Stimulated activated CD4-positive, alpha-beta T cell treated with anti-CD3 and anti-CD28 coated beads, TNF-alpha, amount 100 ng/mL, for 24 hours (primary cell): ENCODE measurements at places on chromosomes 6 and 20.

DNA sequence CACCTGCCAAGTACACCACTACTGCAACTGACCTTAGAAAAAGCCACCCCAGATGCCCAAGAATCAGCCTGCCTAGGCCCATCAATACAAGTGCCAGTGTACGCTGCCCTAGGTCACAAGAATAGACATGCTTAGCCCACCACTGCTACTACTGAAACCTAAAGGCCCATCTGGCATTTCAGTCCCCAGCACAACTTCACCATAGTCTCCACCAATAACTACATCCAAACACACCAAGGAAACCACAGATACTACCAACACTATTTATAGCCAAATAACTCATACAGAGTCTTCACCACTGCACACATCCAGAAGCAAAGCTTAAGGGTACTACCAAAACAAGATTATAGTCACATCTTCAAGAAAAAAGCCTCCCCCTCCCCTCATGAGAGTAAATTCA, 28.2 kb downstream of the TREML4 start:
- DNase-seq: no peak

- DNase-seq: no peak
Observed at GRCh38 chr6:48048451-48049146, 62.4 kb downstream of the PTCHD4 start.

- DNase-seq: no peak
Observed at GRCh38 chr20:60345106-60345505, 386.9 kb downstream of the CDH26 start.

DNA sequence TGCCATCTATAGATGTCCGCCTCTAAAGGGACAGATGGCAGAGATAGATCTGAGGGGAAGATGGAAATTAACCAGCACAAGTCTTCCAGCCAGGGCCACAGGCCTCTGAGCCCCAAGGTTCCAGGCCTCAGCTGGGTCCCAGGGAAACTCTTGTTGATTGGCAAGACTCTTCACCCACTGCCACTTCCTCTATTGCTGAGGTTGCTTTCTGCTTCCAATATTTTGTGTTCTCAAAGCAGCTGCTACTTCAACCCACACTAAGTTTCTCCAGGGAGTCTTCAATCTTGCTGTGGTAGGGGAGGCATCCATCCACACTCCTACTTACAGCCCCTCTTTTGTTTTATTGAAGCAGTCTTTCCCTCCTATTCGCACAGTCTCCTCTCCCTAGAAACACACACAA, 36.4 kb upstream of the SASH1 start:
- no peak for DNase-seq

- DNase-seq: no peak
Observed at GRCh38 chr6:151288712-151289398, 49.1 kb downstream of the AKAP12 start.

DNA sequence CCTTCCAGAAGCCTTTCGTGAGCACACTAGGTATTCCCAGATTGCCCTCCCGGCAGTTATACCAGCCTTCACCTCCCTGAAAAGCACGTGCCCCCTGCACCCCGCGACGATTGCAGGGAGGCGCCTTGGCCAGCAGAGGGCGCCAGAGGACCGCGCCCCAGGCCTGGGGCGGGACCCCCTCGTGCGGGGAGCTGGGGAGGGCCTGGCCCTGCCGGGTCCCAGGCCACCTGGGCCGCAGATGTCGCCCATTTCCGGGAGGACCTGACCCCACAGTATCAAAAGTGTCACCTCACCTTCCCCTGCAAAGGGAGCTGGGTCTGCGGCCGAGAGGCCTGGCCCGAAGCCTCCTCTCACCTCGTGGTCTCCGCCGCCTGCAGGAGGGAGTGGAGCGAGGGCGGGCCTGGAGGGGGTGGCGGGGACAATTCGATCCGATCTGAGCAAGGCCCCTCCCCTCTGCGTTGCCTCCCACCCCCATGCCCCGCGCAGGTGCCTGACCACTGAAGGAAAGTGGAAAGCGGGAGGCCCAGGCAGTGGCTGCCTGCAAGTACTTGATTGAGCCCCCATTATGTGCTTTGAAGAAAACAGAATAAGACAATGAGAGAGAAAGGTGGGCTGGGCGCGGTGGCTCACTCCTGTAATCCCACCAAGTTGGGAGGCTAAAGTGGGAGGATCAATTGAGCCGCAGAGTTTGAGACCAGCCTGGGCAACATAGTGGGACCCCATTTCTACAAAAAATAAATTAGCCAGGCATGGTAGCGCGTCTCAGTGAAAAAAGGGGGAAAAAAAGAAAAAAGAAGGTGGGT, 3.5 kb upstream of the SNAI1 start:
- peak; percentile 45 for DNase-seq

GRCh38 chr20:20365480-20366161, 2.3 kb upstream of the INSM1 start:
- no peak for DNase-seq

- no peak for DNase-seq
Observed at GRCh38 chr6:760982-761955, 68.3 kb upstream of the EXOC2 start.

- DNase-seq: no peak
Observed at GRCh38 chr20:39853636-39854035, 835.4 kb downstream of the MAFB start.

- no peak for DNase-seq
Observed at GRCh38 chr20:39082622-39083398, 120.7 kb downstream of the DHX35 start.

DNA sequence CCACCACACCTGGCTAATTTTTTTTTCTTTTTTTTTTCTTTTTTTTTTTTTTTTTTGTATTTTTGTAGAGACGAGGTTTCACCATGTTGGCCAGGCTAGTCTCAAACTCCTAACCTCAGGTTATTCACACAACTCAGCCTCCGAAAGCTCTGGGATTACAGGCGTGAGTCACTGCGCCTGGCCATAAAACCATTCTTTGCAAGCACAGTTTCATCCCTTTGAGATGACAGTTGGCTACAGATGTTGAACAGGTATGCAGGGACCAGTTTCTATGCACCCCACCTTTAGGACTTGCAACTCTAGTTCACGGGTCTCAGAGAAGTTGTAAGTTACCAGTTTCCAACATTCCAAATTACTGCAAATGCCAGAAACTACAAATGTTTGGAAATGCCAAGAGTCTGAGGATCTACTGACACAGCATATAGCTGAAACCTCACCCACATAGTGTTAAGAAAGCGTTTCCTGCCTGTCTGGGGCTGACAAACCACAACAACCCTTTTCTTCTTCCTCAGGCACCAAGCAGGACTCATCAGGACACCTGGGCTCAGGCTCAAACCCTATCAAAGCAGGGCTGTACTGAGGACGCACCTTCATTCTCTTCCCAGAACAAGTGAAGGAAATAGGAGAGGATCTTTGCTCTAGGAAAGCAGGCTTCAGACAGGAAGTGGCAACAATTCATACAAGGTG, 22.9 kb downstream of the ARHGAP18 start:
- DNase-seq: no peak

- peak; percentile 46 for DNase-seq
Observed at GRCh38 chr20:36572701-36573102, 695 bp upstream of the TGIF2 start.

- DNase-seq: no peak
Observed at GRCh38 chr6:37492991-37493660, 6.6 kb downstream of the CCDC167 start.

DNA sequence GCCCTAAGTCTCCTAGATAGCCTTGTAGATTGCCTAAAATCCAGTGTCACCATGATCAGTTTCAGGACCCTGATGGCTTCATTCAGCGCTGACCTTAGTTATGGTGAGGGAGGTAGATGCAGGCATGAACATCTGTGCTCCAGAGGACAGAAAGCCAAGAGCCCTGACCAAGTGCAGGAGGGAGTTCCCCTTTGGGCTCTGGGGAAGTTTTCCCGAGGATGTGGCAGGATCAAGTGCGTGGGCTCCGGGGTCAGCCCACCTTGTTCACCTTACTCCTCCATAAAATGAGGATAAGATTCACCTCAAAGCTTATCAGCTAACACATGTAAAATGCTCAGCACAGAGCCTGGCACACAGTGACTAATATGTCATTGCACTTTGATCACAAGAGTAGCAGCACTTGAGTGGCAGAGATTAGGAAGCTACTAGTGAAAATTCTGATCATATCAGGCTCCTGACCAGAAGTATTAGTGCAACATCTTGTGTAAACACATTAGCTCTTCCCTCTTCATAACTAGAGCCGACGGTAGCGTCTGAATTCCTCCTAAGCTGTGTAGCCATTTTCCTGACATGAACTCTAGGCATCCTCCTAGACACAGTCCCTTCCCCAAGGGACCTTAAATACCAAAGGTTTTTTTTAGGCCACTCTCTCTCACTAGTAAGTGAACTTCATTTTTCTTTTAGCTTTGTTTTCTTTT, 125.2 kb downstream of the SULF2 start:
- DNase-seq: no peak

DNA sequence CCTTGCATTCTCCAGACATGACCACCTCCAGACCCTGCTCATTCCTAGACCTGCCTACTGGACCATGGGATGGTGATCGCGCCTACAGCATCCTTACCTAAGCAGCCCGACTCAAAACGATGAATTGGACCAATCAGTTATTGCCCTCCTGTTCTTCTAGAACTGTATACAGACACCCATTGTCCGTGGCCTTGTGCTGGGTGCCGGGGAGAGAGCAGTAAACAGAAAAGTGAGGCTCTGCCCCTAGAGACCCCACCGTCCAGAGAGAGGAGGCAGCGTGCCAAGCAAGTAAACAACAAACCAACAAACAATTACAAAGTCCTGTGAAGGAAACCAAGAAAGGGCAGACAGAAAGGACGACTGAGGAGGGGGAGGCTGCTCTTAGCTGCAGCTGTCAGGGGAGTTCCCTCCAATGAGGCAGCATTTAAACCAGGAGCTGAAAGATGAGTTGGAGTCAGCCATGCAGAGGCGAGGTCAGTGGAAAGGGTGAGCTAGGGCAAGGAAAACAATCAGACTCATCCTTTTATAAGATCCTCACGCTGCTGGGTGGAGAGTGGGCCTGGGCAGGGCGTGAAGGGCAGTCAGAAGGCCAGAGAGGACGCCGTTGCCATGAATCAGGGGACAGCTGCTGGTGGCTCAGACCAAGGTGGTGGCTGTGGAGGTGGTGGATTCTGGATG, 37.6 kb upstream of the BLCAP start:
- no peak for DNase-seq

GRCh38 chr6:80029470-80029869, 25.0 kb downstream of the TTK start:
- no peak for DNase-seq

DNA sequence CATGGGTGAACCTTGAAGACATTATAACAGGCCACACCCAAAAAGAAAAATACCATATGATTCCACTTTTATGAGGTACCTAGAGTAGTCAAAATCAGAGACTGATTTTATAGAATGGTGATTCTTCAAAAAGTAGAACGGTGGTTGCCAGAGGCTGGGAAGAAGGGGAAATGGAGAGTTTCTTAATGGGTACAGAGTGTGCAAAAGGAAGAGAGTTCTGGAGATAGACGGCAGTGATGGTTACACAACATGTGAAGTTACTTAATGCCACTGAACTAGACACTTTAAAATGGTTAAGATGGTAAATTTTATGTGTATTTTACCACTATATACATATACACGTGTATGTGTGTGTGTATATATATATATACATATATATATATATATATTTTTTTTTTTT, 80.8 kb downstream of the PRND start:
- DNase-seq: no peak

DNA sequence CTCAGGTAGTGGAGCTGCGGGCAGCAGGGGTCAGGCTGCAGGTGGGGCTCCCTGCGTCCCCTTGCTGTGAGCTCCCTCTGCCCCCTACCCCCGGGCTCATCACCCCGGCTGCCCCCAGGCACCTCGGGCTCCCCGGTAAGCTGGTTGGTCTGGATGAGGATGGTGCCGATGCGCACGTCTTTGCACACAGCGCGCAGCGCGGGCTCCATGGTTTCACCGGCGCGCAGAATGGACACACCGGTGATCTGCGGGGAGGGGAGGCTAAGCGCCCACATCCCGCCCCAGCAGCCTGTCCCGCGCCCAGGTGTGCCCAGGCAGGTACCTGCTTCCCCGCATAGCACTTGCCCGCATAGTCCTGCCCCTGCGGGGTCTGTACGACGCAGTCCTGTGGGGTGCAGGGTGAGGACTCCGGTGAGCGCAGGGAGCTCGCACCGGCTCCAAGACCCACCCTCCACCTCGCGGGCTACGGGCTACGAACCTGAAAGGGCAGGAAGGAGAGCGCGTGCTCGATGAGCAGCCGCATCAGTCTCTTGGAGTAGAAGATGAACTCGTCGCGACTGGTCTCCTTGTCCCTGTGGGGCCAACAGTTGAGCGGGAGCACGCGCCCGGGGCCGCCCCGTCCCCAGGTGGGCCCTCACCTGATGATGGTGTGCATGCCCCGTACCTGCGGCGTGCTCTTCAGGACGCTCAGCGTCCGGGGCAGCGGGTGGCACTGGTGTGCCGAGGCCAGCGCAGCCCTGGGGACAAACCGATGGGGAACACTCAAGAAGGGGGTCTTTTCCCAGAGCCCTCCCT, 15.5 kb downstream of the UCKL1 start:
- no peak for DNase-seq

- DNase-seq: no peak
Observed at GRCh38 chr6:145336119-145336518, 399.2 kb downstream of the EPM2A start.

DNA sequence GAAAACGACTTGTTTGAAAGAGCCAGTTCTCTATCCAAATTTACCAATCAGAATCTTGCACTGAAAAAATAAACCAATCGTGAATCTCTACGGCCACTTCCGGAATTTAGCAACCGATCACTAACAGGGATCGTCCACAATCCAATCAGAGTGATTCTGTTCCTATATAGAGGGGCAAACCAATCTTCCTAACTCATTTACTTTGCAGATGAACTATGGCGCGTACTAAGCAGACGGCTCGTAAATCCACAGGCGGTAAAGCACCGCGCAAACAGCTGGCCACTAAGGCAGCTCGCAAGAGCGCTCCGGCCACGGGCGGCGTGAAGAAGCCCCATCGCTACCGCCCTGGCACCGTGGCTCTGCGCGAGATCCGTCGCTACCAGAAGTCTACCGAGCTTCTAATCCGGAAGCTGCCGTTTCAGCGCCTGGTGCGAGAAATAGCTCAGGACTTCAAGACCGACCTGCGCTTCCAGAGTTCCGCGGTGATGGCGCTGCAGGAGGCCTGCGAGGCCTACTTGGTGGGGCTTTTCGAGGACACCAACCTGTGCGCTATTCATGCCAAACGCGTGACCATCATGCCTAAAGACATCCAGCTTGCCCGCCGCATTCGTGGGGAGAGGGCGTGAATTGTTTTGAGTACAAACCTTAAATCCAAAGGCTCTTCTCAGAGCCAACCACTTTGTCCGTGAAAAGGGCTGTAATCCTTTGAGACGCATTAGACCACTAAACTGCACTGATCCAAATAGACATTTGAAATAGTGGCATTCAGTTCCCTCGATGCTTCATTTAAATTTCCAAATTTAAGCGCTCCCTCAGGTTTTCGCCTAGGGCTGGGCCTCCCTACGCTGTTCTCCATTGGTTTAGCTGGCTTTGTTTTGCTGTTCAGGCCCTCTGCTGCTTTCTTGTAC, 138.0 kb downstream of the HFE start:
- no peak for DNase-seq

- no peak for DNase-seq
Observed at GRCh38 chr20:31579245-31579644, 25.8 kb upstream of the ID1 start.

GRCh38 chr6:143961066-143961465, 47.0 kb downstream of the PLAGL1 start:
- DNase-seq: no peak
